Activated effector memory CD4-positive, alpha-beta T cell treated with Interleukin-2 at 50 U/mL for 16 hours (primary cell): ENCODE measurements at places on chromosomes 1 and 21.

- no peak for DNase-seq
Observed at GRCh38 chr1:19426294-19427086, 58.8 kb downstream of the CAPZB start.

GRCh38 chr21:44814498-44815023, 3.3 kb downstream of the SUMO3 start:
- DNase-seq = no peak

- no peak for DNase-seq
Observed at GRCh38 chr1:231861541-231862481, 235.2 kb downstream of the DISC1 start.

DNA sequence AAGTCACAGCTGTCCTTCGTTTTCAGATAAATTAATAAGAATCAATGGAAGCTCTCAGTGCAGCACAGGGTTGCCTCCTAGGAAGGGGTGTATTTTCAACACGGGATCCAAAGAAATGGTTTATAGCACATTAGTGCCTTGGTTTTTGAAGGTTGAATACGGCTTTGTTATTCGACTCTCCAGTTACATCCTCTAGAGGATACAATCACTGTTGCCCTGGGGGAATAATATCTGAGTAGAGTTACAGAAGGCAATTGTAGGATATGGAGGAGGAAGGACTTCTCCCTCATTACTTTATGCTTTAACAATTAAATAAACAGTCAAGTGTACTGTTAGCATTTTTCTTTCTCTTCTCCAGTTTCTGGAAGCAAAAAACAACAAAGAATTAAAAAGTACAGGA, 14.3 kb upstream of the ZNF326 start:
- DNase-seq = no peak

DNA sequence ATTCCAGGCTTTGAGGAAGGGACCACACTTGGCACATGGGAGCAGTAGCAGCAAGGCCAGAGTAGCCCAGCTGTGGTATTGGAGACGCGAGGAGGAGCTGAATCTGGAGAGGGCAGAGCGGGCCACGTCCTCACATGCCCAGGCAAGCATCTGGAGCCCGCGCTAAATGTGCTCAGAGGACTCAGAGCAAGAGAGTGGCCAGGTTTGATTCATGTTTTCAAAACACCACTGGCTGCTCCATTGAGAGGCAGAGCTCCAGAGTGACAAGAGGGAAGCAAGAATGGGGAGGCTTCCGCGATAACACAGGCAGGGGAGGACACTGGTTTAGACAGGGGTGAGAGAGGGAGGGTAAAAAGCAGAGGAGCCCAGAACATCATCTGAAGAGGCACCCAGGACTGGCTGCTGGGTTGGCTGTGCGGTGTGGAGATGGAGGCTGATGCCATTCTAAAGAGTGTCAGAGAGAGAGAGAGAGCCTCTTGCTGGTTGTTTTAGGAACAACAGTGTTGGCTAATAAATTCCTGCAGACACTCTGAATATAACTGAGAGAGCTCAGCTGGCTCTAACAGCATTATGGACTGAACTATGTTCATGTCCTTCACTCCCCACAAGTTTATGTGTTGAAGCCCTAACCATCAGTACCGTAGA, 32.3 kb downstream of the RCAN1 start:
- no peak for DNase-seq

DNA sequence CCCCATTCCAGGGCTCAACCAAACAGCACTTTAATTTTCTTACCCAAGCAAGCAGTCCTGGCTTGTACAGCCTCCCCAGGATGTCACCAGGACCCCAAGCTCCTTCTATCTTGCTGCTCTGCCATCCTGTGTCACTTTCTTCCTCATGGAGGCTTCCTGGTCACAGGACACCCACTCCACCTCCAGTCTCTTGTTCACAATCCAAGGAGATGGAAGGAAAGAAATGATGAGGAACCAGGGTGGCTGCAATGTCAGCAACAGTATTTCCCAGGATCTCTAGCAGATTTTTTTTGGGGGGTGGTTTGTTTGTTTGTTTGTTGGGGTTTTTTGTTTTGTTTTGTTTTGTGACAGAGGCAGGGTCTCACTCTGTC, 58.9 kb downstream of the RIPK4 start:
- no peak for DNase-seq

DNA sequence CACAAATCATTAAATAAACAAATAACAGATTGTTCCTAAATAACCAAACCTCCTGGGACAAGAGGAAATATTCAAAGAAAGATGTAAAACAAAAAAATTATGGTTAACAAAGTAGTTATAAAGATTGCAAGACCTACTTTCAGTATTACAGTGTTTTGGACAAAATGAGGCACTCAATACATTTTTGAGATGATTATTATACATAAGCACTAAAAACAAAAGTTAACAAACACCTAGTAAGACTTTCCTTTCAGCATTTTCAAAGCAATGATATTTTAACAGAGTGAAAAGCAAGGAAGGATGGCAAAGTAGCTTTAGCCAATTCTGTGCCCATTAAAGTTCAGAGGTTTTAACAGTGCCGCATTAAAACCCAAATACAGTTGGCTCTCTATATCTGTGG, 17.2 kb downstream of the OMA1 start:
- DNase-seq = no peak

DNA sequence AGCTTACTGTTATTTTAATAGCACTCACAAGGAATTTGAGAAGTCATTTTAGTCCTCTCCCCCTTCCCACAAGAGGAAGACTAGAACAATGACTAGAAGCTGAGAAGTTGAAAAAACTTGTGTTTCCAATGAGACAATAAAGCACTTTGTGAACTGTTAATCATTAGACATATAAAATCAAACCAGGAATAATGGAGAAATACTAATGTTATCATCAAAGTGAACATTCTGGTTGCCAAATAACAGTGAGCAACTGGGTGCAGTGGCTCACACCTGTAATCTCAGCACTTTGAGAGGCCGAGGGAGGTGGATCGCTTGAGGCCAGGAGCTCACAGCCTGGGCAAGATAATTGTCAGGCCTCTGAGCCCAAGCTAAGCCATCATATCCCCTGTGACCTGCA, 54.0 kb upstream of the RASAL2 start:
- no peak for DNase-seq

DNA sequence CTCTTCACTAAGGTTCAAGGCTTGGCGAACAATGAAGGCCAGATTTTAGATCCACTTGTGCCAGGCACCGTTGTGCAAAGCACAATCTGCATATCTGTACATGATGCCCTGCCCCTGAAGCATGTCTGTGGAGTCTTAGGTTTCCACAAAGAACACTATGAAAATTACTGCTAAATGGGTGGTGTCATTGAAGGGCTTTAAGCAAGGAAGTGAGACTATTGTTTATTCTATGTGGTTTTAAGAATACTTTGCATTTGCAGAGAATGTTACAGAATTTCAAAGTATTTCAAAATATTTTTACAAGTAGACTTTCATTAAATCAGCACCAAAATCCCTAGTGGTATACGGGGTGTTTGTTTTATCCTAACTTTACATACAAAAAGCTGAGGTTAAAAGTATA, 8.8 kb downstream of the TSEN15 start:
- no peak for DNase-seq

GRCh38 chr1:169893645-169894423, at the start of gene SCYL3:
SCYL3 (minus strand) TSS chr1:169893896; CDS start chr1:169888840, 5,056 bp downstream.
- peak; percentile 86 for DNase-seq

DNA sequence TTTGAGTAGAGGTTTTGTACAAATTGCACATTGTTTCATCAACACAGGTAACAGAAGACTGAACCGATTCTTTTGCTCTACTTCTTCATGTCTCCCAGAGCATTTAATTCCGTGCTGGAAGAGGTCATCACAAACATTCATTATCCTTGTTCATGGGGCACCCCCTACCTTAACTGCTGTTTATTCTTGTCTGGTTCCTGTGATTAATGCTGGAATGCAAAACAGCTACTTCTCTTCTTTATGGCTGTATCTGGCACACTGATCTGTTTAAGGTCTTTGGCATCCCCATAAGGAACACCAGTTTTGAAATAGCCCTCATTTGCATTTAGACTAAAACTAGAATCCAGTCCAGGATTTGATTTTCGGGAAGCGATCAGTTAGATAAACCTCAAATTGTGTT, 42.2 kb downstream of the NTNG1 start:
- DNase-seq = no peak

DNA sequence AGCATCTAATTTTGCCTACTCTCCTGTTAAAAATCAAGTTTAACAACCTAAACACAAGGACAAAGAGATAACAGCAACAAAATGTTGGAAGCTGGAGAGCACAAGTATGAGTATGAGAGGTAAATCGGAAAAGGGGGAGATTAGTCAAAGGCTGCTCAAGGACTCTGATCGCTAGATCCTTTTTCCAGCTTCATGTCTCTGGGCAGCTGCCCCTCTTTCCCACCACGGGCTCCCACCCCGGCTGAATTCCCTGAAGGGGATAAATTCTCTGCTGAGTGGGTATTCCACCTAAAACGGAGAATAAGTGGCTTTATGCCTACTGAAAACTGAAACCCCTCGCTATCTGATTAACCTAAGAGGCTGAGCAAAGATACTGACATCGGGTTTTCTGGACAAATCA, 696 bp upstream of the CTBS start:
- DNase-seq = no peak

GRCh38 chr1:154755858-154756730, 114.0 kb downstream of the KCNN3 start:
- no peak for DNase-seq

- no peak for DNase-seq
Observed at GRCh38 chr1:5615076-5615475, 377.1 kb downstream of the NPHP4 start.

DNA sequence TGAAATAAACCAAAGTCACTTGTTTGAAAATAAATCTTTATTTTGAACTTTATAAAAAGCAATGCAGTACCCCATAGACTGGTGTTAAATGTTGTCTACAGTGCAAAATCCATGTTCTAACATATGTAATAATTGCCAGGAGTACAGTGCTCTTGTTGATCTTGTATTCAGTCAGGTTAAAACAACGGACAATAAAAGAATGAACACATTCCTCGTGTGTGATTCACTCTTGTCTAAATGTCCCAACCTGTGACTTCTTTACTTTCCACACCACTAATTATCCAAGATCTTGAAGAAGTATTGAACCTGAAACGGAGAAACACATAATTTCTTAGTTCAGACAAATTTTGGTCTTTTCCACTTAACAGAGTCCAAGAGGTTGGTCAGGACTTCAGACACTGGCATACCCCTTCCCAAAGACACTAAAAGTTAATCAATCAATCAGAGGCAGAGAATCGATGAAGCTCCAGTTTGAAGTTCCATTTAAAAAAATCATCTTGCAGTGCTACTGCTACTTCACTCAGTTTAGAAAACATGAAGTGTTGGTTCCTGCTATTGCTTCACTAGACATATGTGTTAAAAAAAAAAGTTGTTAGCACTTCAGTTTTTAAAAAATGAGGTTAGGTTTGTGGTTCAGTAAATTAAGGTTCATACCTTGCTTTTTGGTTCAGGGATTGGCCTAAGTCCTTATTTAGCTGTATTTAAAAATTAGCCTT, 26.2 kb downstream of the ATP1B1 start:
- no peak for DNase-seq

DNA sequence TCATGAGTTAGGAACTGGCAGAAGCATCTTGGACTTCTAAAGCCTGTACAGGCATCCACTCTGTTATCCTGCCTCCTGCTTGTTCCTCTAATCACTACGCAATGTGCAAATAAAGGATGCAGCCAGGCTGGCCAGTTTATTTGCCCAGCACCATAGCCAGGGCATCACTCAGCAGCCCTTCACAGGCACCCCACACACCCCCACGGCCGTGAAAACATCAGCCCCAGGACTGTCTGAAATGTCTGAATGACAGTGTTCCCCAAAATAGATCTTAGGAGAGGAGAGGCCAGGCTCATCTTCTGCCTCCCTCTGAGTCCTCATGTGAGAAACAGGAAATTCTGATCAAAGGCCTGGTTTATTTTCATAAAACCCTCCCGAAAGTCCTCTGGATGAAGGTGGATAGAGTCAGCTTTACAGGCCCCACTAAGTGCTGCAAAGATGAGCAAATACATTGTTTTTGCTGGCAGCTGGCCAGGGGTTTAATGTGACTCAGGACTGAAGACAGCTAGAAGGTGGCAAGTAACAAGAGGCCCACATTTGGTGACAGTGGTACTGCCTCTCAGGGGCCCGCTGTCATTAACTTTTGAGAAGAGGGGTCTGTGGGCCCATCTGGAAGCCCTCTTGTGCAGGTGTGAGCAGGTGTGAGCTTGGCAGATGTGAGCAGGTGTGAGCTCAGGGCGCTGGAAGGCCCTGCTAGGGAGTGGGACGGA, 32.9 kb downstream of the GRHL3 start:
- no peak for DNase-seq

DNA sequence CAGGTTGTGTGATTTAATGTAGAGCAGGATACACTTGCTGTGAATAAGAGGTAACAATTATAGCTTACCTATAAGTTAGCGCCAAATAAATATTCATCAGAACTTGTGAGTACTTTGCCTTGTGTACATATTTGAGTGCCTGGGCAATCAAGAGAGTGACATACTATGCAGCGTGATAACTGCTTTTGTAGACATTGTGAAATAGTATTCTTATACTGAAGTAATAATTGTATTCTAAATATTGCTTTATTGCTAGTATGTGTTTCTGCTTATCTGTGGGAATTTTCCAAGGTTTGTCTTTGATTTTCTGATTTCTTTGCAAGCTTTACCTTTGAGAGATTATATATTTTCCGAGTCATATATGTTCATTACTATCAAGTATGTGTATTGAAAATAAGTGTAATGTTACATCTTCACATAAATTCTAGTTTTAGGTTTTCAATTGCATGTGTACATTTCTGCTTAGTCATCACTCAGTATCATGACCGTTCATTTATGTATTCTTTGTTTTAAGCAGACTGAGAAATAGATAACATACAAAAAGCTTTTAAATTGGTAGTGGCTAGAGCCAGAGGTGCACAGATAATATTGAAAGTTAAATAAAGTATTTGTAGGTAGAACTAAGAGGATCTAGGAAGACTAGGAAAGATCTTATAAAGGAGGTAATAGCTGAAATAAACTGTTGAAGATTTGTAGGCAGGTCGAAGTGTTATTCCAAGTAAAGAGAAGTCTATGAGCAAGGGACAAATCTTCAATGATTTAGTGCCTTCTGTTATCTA, 19.5 kb downstream of the USP25 start:
- DNase-seq = no peak

DNA sequence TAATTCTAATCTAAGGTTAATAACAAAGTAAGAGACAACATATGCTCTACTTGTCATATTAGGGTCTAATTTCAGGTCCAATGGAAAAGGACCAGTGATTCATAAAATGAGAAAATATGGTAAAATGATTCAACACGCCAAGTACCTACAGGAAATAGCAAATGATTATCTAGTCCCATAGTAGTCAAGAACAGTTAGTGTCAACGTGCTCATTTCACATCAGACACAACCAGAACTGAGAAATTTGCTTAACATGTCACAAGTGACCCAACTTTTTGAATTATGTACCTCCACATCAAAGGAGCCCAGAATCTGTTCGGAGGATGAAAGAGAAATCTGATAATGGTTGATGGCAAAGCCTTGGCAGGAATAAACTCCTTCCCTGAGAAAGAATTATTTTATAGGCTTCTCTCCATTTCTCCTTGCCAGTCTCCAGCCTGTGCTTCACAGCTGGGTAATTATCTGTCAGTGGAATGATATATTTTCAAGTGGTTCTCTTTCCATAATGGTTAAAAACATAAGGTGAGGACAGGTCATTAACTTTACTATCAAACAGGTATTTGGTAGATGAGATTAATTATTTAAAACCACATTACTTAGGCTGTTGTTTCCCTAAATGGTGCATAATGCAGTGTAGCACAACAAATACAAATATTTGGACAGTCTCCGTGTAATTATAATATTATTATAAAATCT, 83.2 kb downstream of the APP start:
- no peak for DNase-seq

- DNase-seq = no peak
Observed at GRCh38 chr1:218592688-218593087, 247.6 kb downstream of the TGFB2 start.
